Left ventricle myocardium inferior (tissue), 1 donor: ENCODE measurements at places on chromosomes 13 and 19. TPM values are rescaled to one million over a fixed set of nuclear protein-coding genes. Genes with fewer than 3 reads are reported as not detected.

ICAM5 gene
- total RNA-seq, result 0.49 TPM

SLC7A10 gene
- not detected for total RNA-seq

PNMA8A gene
- 8.4 TPM for total RNA-seq

GGACT gene
- total RNA-seq, result 1.8 TPM

ZNF829 gene
- total RNA-seq, result 2.3 TPM

NOSIP gene
- 47.3 TPM for total RNA-seq

ZNF329 gene
- 7.8 TPM for total RNA-seq

DNA sequence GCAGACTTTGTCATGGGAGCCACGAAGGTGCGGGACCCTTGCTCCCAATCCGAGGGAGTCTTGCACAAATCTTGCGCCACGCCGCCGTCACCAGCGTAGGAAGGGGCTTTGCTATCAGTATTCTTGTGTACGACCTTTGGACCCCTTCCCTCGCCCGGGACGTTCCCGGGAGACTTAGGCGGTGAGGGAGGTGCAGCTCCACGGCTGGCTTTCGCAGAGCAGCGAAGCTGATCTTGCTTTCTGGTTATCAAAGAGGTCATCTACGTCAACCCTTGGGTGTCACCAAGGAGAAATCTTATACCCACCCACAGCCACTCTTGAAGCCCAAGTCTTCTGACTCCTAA lies 583 bp downstream of the TECR start:
- no peak for DNase-seq
- H3K4me1 ChIP-seq, result peaks cover 49% of the 10 kb centered on the region
- peak overlapping the region; percentile 95 for H3K27ac ChIP-seq
- no peaks in the 10 kb centered on the region for H3K27me3 ChIP-seq
- H3K4me3 ChIP-seq, result peak overlapping the region; percentile 82

DNA sequence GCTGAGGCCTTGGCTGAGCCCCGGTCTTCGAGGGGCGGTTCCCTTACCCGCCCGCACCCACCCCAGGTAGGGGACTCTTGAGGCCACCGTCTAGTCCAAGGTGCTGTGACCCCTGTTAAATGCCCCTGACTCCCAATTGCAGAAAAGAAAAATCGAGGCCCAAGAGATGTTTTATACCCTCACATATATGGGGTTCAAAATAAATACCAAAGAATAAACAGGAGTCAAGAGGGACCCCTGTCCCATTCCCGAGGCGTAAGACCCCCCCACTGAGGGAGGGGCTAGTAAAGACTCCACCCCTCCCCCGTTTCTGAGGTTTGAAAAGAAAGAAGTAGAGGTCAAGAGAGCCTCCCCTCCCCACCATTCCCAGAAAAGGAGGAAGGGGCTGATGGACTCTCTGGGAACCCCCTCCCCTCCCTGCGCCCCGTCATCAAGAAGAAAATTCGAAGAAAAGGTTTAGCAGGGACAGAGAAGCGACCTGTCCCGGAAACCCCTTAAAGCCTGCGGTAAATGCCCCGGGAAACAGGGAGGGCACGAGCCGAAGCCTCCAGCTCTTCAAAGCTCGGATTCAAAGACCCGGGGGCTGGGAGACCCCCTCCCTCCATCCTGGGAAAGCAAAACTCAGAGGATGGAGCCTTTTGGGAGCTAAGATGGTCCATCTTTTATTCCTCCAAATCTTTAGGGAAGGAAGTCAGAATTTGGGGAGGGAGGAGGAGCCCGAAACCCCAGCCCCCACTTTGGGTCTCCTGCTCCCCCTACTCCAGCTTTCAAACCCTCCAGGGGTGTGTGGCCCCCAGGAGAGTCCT lies 755 bp upstream of the RAB3A start:
- H3K36me3 ChIP-seq, result peaks cover 14% of the 10 kb centered on the region
- no peak for DNase-seq
- peaks cover 8% of the 10 kb centered on the region for H3K27me3 ChIP-seq
- peaks cover 39% of the 10 kb centered on the region for H3K4me1 ChIP-seq
- peak overlapping the region; percentile 82 for H3K4me3 ChIP-seq

- no peaks in the 10 kb centered on the region for H3K27me3 ChIP-seq
- no peaks in the 10 kb centered on the region for H3K4me1 ChIP-seq
- no peak overlapping the region for H3K4me3 ChIP-seq
- no peak for DNase-seq
- no peak overlapping the region for H3K27ac ChIP-seq
Measured at GRCh38 chr19:48216933-48217332, 38.8 kb downstream of the CARD8 start.

GRCh38 chr13:67803118-67803517 lies 573.0 kb upstream of the PCDH9 start:
- H3K27me3 ChIP-seq, result no peaks in the 10 kb centered on the region
- no peak overlapping the region for H3K4me3 ChIP-seq
- no peaks in the 10 kb centered on the region for H3K4me1 ChIP-seq
- no peak for DNase-seq

DNA sequence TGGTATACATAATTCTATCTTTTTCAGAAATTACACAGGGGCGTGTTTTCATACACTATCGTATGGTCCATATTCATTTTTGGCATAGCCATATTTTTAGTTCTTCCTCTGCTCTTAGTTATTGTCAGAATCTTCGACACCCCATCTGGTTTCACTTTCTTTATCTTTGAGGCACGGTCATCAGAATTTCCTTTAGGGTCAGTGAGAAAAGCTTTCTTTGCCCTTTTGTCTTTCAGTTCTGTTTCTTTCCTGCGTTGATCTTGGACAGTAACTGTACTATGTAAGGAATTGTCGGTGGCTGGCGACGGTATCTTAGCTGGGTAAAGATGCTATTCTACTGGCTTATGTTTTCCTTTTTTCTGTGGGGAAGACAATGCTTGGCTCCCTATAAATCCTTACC lies 10.6 kb upstream of the KIR2DL4 start:
- DNase-seq, result no peak
- H3K36me3 ChIP-seq, result no peaks in the 10 kb centered on the region
- H3K27ac ChIP-seq, result peak overlapping the region; percentile 32
- peaks cover 11% of the 10 kb centered on the region for H3K27me3 ChIP-seq
- H3K4me1 ChIP-seq, result no peaks in the 10 kb centered on the region
- peak overlapping the region; percentile 51 for H3K4me3 ChIP-seq

DNA sequence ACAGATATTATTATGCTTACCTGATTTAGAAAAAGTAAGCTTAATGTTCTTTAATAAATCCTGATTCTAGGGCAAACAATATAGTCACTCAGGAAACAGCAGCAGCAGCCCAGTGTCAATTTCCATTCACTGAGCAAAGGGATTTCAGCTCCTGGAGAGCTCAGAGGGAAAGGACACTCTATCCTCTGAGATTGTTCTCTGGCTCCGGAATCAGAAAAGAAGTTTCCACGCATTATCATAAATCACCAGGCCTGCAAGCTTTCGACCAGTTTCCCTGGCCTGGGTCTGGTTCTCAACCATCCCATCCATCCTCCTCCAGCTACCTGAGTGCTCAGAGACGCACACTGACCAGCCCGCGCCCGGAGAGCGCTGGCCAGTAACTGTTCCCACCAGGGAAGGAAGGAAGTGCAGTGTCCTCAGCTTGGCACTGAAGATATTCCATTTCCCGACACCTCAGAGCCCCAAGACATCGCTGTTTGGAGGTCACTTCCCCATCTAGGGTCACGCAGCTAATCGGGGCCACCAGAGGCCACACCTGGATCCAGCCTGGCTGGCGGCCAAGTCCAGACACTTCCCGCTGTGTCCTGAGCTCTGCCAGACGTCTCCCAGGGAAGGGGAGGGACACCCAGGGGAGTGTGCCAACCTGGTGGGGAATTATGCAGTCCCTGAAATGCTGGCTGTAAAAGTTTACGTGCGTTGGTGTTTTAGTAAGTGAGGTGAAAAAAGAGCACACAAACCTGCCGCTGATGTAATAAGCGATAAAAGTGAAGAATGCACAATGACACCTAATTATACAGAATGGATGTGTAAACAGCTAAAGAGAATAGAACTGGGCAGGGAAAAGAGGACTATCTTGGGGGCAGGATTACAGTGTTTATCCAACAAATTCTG lies 29.1 kb downstream of the EPS15L1 start:
- peaks cover 76% of the 10 kb centered on the region for H3K4me1 ChIP-seq
- peak; percentile 61 for DNase-seq
- peak overlapping the region; percentile 88 for H3K27ac ChIP-seq

DNA sequence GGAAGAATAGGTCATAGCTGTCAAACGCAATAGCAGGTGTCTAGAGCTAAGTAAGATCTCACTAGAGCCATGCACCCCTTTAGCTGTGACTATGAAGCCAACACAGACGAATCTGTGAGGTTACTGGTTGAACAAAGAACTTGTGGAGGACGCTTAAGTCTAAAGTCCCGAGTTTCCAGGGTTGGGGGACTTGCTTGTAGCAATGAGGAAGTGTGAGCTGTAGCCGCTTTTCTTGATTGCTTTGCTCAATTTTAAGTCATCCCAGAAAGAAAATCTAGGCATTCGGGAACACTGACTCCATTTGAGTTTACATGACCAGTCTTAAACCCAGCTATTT lies 1.6 kb downstream of the GPC5 start:
- peaks cover 19% of the 10 kb centered on the region for H3K4me1 ChIP-seq
- no peak overlapping the region for H3K27ac ChIP-seq
- no peaks in the 10 kb centered on the region for H3K36me3 ChIP-seq
- peak overlapping the region; percentile 71 for H3K4me3 ChIP-seq

GRCh38 chr13:54647275-54647674 lies 1618.7 kb downstream of the OLFM4 start:
- no peak overlapping the region for H3K4me3 ChIP-seq
- no peaks in the 10 kb centered on the region for H3K36me3 ChIP-seq
- H3K27me3 ChIP-seq, result no peaks in the 10 kb centered on the region
- no peak overlapping the region for H3K27ac ChIP-seq
- no peak for DNase-seq
- no peaks in the 10 kb centered on the region for H3K4me1 ChIP-seq

DNA sequence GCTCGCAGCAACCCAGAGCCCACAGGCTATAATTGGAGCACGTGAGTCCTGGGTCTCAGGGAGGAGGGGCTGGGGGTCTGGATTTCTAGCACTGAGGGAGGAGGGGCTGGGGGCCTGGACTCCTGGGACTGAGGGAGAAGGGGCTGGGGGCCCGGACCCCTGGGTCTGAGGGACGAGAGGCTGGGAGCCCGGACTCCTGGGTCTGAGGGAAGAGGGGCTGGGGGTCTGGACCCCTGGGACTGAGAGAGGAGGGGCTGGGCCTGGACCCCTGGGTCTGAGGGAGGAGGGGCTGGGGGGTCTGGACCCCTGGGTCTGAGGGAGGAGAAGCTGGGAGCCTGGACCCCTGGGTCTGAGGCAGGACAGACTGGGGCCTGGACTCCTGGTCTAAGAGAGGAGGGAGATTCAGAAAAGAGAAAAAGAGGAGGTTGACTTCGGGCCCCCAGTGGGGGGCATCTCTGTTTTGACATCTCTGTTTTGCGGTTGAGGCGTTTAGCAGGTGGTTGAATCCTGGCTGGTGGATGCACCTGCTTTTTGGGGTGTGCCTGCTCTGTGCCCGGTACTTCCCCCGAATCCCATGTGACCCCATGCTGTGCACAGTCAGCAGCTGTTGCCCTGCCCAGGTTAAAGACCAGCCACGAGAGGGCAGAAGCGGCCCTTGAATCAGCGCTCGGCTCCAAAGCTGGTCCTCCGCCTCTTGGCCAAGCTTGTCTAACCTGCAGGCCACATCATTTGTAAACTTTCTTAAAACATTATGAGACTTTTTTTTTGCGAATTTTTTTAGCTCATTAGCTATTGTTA lies 10.5 kb downstream of the PVR start:
- no peaks in the 10 kb centered on the region for H3K27me3 ChIP-seq
- DNase-seq, result peak; percentile 68
- H3K36me3 ChIP-seq, result peaks cover 83% of the 10 kb centered on the region
- H3K4me1 ChIP-seq, result peaks cover 23% of the 10 kb centered on the region
- no peak overlapping the region for H3K27ac ChIP-seq

- peaks cover 20% of the 10 kb centered on the region for H3K27me3 ChIP-seq
- no peak for DNase-seq
- H3K4me3 ChIP-seq, result no peak overlapping the region
- H3K4me1 ChIP-seq, result no peaks in the 10 kb centered on the region
- no peak overlapping the region for H3K27ac ChIP-seq
- H3K36me3 ChIP-seq, result no peaks in the 10 kb centered on the region
Measured at GRCh38 chr13:99123101-99124045, 77.3 kb upstream of the UBAC2 start.

DNA sequence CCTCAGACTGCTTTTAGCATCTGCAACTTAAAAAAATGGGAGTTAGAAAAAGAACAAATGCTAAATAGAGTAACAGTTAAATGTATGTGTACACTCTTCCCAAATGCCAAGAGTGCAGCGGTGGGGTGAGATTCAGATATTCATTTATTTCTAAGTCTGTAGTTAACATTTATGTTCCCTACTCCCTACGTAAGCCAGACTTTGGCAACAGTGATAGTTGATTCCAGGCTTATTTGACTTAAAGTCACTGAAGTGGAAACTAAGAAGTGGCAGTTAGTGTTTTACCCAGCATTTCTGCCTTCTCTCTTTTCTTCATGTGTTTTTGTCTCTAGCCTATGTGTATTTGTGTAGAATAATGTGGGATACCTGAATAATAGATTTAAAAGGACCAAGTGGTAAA lies 4.5 kb downstream of the MIR17HG start:
- H3K27me3 ChIP-seq, result no peaks in the 10 kb centered on the region
- DNase-seq, result no peak
- H3K4me1 ChIP-seq, result peaks cover 47% of the 10 kb centered on the region
- peaks cover 49% of the 10 kb centered on the region for H3K36me3 ChIP-seq
- H3K4me3 ChIP-seq, result no peak overlapping the region

- no peaks in the 10 kb centered on the region for H3K27me3 ChIP-seq
- no peak overlapping the region for H3K27ac ChIP-seq
- no peak overlapping the region for H3K4me3 ChIP-seq
Measured at GRCh38 chr13:21202767-21203531, 26.5 kb downstream of the MRPL57 start.

- no peaks in the 10 kb centered on the region for H3K36me3 ChIP-seq
- H3K27me3 ChIP-seq, result no peaks in the 10 kb centered on the region
- no peak overlapping the region for H3K27ac ChIP-seq
- H3K4me3 ChIP-seq, result no peak overlapping the region
Measured at GRCh38 chr13:70829748-70830147, 721.5 kb upstream of the KLHL1 start.

- no peak overlapping the region for H3K27ac ChIP-seq
- no peaks in the 10 kb centered on the region for H3K36me3 ChIP-seq
- H3K4me3 ChIP-seq, result no peak overlapping the region
- H3K4me1 ChIP-seq, result peaks cover 12% of the 10 kb centered on the region
- no peaks in the 10 kb centered on the region for H3K27me3 ChIP-seq
- no peak for DNase-seq
Measured at GRCh38 chr13:50197705-50198104, 182.5 kb downstream of the KCNRG start.

DNA sequence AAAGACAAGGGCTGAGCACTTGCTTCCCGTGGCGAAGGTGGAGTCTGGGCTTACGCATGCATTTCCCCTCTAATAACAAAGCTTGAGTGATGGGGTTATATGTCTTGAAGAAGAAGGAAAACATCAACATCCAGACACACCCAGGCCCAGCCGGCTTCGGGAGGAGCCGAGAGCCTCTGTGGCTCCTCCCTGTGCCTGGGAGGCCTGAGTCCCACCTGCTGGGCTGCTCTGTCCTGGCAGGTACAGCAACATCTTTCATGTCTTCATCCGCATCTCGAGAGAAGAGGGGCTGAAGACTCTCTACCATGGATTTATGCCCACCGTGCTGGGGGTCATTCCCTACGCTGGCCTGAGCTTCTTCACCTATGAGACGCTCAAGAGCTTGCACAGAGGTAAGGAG lies 30.6 kb downstream of the TMEM161A start:
- H3K27ac ChIP-seq, result no peak overlapping the region
- no peak overlapping the region for H3K4me3 ChIP-seq
- H3K4me1 ChIP-seq, result peaks cover 33% of the 10 kb centered on the region
